ENCODE measurements at places on chromosomes 2 and 18.

DNA sequence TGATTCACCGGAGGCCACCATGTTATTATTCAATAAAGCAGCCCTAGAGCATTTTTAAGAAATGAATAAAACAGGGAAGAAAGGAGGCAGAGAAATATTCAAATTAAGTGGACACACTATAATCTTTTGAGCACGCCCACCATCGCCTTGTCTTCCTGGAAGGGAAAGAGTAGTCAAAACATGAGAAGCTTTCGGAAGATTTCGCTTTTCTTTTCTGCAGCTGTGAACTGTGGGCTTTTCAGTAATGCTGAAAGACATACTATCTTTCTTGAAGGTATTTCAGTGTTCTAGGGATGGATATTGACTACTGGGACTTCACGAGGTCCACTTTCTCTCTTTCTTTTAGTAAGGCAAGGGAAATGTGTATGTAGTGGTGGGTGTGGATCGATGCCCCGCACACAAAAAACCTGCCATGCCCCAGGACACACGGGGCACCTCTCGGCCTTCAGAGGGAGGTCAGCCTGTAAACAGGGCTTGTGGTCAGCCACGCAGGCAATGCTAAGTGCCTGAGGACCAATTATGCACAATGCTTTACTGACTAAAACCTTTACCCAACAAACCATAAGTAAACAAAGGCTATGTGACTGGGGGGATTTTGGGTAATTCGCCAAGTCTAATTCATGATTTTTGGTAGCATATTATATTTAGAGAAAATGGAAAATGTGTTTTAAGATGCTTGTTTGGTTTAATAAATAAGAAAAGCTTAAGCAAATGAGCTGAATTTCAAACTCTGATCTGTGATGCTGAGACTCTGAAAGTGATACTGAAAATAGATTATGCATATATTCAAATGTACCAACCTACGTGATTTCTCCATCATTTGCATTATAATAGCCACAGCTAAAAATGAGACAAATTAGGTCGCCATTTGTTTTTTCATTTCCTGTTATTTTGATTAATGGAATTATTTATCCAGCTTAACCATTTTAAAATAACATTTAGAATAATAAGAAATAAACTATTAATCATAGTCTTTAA is 130.5 kb downstream of the ZNF516 start:
- peak; percentile 33 for DNase-seq

- no peak for DNase-seq
Observed at GRCh38 chr2:232170396-232170795, 208.2 kb upstream of the ALPP start.

- DNase-seq: no peak
Observed at GRCh38 chr2:188645986-188646385, 328.2 kb upstream of the COL3A1 start.

DNA sequence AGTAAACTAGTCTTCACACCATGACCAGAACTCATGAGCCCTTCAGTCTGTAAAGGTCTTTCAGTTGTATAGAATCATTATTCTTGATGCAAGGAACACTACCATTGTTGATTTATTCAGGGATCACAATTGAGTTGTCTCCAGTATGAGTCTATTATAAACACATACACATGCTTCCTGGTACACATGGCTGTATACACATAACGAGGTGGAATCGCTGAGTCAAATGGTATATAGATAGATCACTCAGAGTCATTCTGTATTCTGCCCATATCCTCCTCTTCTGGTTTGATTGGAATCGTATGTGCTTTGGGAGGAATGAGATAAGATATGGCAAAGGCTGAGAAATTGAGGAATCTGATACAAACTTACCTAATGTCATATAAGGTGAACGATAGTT is 216.0 kb downstream of the UBE2E3 start:
- no peak for DNase-seq

Measured in stimulated activated naive CD8-positive, alpha-beta T cell treated with anti-CD3 and anti-CD28 coated beads, Interleukin-15, Interleukin-2, amounts not matched to agents 100 U/mL and 50 U/mL, for 24 hours (primary cell).